Effector memory CD4-positive, alpha-beta T cell (primary cell): ENCODE measurements at places on chromosomes 5 and 9.

DNA sequence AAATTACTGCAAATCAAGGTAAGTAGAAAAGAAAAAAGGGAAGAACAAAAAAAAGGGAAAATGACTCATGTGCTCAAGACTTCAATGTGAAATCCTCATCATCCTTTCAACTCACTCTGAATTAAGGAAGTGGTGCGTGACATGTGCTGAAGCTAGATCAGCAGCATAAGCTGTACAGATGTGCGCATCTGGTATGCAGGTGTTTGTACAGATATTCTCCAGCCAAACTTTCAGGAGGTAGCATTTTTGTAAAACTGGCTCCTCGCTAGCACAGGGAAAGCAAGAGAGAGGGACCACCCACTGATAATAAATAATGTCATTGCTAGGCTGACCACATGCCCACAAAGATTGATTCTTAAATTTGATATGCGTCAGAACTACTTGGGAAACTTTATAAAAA is 253.9 kb upstream of the RGMB start:
- DNase-seq, result no peak

DNA sequence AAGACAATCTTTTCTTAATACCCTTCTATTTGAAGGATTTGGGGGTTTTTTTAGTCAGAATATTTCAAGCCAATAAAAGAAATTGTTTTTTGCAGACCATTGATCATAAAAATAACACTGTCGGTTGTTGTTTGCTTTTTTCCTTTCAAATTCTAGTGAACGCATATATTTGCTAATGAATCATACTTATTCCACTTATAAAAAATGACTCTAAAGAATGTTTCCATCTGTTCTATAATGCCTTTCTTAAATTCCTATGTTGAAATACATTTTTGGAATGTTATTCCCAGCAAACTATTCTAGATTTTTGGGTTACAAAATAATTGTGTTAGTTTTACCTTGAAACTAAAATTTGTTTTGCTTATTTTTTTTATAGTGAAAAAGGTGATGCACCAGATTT is 32.2 kb downstream of the CWC27 start:
- no peak for DNase-seq

DNA sequence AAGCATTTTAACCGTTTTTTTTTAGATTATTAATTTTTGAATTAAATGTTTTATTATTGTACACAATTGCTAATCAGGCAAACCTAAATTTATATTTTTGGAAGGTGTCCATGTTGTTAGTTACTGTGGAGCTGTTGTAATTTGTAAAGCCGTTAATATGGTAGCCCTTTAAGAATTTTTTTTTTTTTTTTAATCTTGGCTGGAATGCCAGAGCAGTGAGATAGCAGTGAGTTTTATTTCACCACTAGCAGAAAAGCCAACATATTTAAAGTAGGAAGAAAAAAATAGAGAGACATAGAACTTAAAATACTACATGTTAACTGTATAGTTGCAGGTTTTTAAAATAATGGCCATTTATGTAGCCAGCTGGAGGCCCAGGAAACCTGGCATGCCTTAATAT is 35.3 kb upstream of the RNF20 start:
- DNase-seq, result no peak

DNA sequence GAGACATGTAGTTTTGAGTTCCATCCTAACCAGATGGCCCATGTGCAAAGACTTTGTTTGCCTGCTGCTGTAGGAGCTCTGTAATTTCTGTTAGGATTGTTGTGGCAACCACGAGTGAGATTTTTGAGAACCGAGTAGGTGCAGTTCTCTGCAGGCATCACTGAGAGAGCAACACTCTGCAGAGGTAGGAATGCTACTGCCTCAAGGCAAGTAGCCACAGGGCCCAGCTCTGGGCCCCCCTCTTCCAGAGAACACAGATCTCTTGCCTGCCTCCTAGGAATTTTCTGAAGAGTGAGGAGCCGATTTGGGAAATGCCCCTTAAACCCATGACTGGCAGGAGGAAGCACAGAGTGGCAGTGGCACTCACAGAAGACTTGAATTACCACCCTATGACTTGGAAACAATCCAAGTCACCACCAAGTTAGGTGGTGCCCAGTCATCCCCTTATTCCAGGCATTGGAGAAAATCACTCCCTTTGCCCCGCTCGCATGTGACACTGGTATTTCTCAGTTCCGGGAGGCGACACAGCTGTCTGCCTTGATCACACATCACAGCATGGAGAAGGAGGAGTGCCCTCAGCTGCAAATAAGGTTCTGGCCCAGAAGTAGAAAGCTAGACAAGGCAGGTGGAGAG is 52.5 kb upstream of the SLC2A8 start:
- no peak for DNase-seq

DNA sequence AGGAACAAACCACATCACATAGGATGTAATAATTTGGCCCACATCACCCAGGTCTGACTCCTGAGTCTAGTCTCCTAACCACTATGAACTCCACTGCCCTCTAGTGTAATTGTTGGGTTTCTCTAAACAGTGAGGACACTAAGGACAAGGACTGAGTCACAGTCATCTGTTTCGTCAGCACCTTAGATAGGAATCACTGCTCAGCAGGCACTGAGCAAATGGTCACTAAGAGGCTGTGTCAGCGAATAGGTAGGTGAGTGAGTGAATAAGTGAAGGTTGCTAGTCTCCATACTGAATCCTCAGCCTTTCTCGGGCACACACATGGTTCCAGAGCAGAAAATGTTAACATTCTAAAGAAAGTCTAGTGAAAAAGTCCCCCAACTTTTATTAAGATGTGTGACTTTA is 278.6 kb downstream of the SPOCK1 start:
- DNase-seq, result no peak

DNA sequence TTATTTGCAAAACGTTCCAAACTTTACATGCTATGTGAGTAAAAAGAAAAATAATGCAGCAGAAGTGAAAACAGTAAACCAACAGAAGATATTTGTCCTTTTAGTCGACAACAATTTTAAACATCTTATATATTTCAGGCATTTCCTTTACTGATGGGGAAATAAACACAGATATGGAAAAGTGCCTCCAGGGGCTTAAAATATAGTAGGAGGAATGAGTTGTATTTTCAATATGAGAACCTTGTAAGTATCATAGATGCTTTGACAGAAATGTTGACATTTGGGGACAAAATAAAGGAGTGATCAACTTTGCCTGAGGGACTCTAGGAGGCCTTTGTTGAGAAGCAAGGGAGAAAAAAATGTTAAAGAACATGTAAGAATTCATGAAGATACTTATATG is 1043.5 kb downstream of the CDH12 start:
- no peak for DNase-seq

GRCh38 chr9:124248960-124249359 is 8.8 kb upstream of the NEK6 start:
- DNase-seq, result no peak
